ENCODE measurements at places on chromosomes 4 and X. TPM values are rescaled to one million over a fixed set of nuclear protein-coding genes. Genes with fewer than 3 reads are reported as not detected.
A peak's percentile ranks its signal among the peaks of the same experiment; 100 is the strongest.

GRCh38 chrX:66200855-66201795, 37.1 kb downstream of the HEPH start:
- DNase-seq = no peak

PCDH11X gene
- not detected for total RNA-seq

GRCh38 chr4:140256335-140256734, 102.4 kb upstream of the MAML3 start:
- no peak for DNase-seq

IQSEC2 gene
- 0.40 TPM for total RNA-seq

- DNase-seq = no peak
Observed at GRCh38 chr4:25972984-25973745, 59.1 kb downstream of the SMIM20 start.

DNA sequence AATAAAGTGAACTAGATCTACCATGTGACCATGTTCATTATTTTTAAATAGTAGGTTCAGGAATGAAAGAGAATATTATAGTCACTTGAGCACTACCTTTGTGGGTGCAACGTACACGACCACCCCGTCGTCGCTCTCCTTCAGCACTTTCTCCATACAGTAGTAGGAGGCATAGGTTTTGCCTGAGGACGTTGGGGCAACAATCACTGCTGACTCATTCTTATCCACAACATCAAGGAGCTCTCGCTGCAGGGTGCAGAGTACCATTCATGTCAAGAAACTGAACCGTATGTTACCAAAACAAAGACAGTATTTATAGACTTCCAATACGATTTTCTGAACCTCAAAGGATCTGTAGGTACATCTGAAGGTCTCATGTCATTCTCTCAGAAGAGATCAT, 44.7 kb downstream of the DDX60 start:
- DNase-seq = no peak

CLCN4 gene
- total RNA-seq = 0.16 TPM

- DNase-seq = no peak
Observed at GRCh38 chr4:22969287-22969896, 276.7 kb downstream of the GBA3 start.

- no peak for DNase-seq
Observed at GRCh38 chr4:110119337-110119736, 79.1 kb downstream of the ELOVL6 start.

- DNase-seq = no peak
Observed at GRCh38 chrX:104309169-104309568, 54.4 kb upstream of the ESX1 start.

GRCh38 chrX:149527705-149528104, 13.1 kb upstream of the EOLA1 start:
- DNase-seq = peak; percentile 54

- DNase-seq = no peak
Observed at GRCh38 chrX:12089740-12090139, 48.5 kb upstream of the FRMPD4 start.

BGN gene
- total RNA-seq = not detected

AKAP14 gene
- total RNA-seq = not detected

ATP2B3 gene
- not detected for total RNA-seq

DNA sequence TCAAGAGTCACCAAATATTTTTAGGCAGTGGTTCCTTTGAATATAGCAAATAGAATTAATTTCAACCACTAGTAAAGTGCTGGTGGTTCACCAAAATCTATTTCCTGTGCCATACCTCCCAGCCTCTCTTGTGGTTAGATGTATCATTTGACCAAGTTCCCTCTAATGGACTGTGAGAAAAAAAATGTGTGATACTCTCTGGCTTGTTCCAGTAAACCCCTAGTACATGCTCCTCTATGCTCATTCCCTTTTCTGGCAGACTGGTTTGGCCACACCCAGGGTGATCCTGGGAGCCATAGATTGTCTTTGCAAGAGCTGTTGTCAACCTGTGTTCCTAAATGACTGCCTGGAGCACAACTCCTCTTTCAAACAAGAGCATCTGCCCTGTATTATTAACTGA, 109.5 kb downstream of the FRAS1 start:
- no peak for DNase-seq

DNA sequence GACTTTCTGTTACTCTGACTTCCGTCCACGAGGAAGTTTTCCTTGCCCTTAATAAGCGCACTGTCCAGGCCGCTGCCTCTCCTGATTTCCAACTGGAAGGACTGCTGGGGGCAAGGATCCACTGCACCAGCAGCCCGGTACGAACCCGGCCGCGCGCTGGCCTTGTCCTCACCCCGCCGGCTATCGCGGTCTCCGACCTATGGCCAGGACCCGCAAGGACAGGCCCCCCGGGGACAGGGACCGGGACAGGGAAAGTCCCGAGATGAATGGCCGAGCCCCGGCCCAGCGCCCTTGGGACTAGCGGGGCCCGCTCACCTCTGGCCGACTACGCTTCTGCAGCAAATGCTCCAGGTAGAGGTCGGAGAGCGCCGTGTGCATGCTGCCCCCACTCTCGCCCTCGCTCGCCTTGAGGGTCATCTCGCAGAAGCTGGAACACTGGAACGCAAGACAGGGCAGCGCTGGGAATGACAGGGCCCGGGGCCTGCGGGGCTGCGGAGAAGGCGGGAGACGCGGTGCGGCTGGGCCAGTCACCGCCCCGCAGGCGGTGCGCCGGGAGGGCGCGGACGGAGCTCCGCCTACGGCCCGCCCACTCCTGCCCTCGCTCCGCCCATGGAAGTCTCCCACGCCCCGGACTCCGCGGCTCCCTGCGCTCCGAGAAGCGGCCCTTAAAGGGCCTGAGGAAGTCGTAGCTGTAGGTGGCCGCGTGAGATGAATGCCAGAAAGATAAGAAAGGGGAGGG, at the start of gene MPP1:
TSS of gene MPP1 (minus strand) at position 529 of the 739 bp plus-strand sequence. CDS start at position 417, 112 bp downstream.
- peak; percentile 80 for DNase-seq

- no peak for DNase-seq
Observed at GRCh38 chrX:51148848-51149247, 183.8 kb upstream of the NUDT10 start.

DNA sequence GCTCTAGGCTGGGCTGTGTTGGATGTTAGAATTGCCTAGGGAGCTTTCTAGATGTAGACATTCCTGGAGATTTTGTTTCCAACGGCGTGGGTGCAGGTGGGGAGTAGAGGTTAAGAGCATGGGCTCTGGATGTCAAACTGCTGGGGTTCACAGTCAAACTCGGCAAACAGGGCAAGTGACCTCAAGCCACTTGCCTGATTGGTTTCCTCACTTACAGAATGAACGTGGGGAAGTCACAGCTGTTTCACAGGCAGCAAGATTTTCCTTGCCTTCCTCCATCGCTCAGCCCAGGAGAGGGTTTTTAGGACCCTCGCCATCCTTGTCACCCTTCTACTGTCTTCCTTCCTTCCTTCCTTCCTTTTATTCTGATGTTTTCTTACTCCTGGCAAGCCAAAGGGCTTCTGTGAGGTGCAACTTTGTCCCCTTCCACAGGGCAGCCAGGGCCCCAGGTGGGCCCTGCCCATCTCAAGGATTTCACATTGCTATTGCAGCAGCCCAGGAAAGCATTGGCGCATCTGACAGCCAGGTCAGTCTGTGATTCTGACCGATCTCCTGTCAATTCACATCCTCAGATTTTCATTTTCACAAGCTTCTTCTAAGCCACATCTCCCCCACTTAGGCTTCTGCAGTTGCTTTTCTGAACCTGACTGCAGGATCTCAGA, 7.0 kb downstream of the RTL5 start:
- no peak for DNase-seq

ARMCX1 gene
- 0.26 TPM for total RNA-seq

GRCh38 chr4:4225915-4226605, 669 bp downstream of the OTOP1 start:
- no peak for DNase-seq

- no peak for DNase-seq
Observed at GRCh38 chr4:137076908-137077307, 455.4 kb downstream of the PCDH18 start.

- no peak for DNase-seq
Observed at GRCh38 chr4:155042014-155042413, 166.4 kb upstream of the NPY2R start.

GRCh38 chr4:15657366-15657765, 2.2 kb upstream of the FBXL5 start:
- DNase-seq = no peak

DNA sequence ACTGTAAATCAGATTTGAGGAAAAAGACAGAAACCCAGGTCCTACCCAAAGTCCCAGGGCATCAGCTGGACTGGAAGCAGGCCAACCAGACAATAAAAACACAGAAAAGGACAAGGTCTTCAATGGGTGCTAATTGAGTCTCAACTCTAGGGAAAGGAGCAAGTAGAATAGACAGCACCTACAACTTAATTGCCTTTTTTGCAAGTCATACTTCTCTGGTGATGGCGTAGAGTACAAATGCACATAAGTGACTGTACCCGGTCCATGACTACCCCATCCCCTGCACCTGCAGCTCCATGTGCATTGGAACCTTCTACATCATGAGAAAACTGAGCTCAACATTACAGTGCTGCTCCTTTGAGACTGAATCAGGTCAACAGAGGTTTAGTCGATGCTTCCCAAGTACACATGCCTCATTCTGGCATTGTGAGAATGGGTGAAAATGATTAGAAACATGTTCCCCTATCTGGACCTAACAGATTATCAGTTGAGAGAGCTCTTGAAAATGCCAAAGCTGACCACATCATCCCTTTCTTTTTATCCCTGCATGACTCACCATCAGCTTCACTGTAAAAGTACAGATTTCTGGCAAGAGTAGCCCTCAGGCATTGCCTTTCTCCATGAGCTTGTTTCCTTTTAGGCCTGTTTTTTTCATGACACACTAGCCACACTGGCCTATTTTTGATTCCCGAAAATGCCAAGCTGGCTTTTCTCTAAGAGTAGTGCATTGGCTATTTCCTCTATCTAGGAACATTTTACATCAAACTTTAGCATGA, 298.3 kb downstream of the HS3ST1 start:
- DNase-seq = no peak

CFP gene
- total RNA-seq = 4.0 TPM

CT45A3 gene
- total RNA-seq = not detected

ESX1 gene
- total RNA-seq = not detected

AGTR2 gene
- not detected for total RNA-seq

- DNase-seq = no peak
Observed at GRCh38 chr4:122246551-122246950, 94.4 kb downstream of the BLTP1 start.

- DNase-seq = no peak
Observed at GRCh38 chrX:7283741-7284140, 135.8 kb upstream of the PUDP start.

DNA sequence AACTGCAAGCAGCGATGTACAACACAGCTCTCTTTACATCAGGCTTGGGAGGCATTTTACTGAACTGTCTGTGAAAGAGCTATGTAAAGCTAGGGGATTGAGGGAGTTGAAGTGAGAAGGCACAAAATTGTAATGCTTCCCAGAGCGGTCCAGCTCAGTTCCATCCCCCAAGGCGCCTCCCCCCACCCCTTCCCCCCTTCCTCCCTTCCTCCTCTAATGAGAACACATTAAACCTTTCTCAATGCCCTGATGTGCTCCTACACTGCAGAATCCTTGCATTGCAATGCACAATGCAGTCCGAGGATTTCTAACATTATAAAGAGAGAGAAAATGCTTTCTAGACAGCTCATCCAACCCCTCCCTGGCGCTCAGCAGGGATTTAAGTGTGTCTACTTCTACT, 73.9 kb downstream of the CXXC4 start:
- DNase-seq = no peak

- DNase-seq = no peak
Observed at GRCh38 chr4:114386637-114387233, 211.9 kb upstream of the UGT8 start.

- DNase-seq = no peak
Observed at GRCh38 chrX:28609003-28609402, 21.8 kb downstream of the IL1RAPL1 start.
